ENCODE measurements at places on chromosomes 2 and 18.

DNA sequence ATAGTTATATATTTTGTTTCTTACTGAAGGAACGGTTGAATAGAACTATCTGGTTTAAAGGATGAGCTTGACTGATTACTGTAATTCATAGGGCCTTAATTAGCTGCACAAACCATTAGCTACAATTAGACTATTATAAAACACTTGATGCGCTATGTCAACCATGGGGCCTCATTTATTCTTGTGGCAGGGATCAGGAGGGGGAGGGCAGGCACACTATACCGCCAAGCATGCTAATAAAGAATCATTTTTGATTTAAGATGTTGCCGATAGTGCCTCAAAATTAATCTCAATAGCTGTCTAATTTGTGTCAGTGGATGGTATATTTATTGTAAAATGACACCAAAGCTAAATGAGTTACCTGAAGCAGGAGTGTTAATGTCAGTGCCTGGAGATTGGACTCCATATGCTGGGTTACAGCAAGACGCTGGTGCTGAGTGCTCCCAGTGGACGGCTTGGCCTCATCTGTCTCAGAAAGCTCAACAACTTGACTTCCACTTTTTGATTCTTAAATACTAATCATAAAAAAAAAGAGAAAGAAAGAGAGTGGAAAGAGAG lies 1007.0 kb upstream of the CELF4 start:
- no peak for DNase-seq

DNA sequence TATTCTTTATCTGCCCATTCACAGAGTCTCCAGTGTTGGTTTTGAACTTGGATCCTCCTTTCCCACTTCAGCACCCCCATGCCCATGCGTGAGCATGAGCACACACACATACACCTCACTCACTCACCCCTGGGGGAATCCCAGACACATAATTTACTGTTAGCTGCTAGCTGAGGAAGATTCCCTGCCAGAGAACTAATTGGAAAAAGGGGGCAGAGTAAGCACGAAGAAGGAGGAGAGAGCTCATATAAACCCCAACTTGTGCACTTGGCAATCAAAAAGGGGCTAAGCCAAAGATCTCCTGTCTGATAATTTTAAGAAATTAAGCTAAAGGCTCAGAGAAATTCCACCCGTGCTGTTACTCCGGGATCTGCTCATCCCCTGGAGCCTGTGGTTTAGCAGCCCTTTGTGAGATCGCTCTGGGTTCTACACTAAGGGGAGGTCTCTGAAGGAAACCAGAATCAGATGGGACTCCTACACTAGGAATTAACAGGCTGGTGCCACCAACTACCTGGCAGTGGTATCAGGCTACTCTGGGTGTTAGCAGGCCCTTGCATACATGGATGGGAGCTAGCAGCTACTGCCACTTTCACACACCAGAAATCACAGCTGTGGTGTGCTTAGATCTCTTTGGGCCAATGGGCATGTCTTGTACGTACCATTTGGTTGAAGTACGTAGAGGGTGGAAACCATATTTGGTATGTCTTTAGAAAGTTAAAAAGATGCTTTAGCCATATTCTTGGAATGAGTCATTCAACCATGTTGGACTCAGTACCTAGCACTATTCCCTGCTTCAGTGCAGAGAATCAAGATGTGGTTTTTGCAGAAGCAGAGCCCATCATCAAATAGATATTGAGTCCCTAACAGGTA lies 95.6 kb upstream of the SLC14A2 start:
- no peak for DNase-seq

DNA sequence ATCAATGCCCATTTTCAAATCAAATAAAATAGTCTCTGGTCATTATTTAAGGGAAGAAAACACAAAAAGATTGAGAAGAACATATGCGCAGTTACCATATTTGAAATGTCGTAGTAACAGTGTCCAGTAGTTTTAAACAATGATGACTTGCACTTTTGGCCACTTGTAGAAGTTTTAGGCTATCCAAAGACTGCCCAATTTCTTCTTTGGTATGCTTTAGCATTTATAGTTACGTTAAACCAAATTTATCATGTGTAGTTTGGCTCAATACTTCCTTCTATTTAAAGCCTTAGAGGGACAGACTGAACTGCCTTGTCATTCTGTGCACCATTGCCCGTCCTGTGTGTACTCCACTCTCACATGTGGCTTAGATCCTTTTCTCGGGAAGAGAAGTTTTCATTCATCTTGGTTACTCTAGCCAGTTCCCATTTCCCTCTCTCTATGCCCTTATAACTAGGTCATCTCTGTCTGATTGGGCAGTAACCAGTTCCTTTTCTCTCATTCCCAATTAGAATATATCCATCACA lies 84.8 kb upstream of the TTN start:
- DNase-seq: no peak

DNA sequence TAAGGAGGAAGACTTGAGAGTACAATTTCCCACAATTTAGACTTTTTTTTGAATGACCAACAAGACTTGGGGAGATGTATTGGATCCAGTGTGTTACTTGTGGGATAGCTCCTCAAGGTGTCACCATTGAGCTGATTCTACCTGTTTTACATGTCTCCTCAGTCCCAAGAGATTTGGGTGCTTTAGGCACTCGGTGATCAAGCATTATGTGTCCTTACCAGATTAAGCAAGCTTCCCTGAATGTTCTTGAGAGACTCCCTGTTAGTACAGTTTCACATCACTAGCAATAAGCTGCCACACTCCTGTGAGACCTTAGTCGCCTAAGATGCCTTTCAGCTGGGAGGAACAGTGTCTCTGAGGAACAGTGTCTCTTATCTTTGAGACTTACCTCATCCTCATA lies 384.3 kb upstream of the SYT4 start:
- no peak for DNase-seq

DNA sequence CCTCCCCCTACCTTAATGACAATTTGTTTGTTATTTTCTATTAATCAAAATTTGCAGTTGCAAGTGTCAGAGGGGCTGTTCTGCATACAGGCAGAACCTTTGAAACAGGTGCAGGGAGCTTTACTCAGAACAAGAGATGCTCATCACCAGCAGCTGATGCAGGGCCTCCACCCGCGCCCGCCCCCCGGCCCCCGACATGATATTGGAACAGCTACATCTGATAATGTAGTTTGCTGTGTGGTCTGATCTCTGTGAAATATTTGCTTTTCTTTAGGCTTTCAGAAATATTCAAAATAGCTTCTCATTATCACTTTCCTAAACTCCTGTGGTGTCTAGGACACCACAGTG lies 130.0 kb downstream of the PRKCE start:
- DNase-seq: no peak

DNA sequence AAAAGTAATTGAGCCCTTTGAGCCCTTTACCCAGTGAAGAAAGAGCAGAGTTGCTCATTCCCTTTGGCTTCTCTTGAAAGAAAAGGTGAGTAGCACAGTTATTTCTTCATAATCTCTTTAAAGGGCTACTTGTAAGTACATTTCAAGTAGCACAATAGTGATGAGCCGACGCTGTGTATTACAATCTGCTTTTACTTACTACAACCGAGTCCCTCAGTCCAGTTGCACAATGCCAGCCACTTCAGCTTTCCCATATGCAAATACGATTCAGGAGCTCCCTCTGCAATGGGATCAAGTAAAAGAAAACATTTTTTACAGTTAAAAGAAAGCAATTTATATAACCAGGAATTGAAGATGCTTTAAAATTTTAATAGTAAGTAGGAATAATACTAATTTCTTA lies 868.5 kb downstream of the RNF144A start:
- no peak for DNase-seq

GRCh38 chr2:46248171-46248570 lies 49.0 kb upstream of the EPAS1 start:
- DNase-seq: no peak

- DNase-seq: no peak
Observed at GRCh38 chr2:165114346-165114939, 89.4 kb downstream of the SCN3A start.

GRCh38 chr2:11833601-11834000 lies 87.2 kb downstream of the LPIN1 start:
- no peak for DNase-seq

DNA sequence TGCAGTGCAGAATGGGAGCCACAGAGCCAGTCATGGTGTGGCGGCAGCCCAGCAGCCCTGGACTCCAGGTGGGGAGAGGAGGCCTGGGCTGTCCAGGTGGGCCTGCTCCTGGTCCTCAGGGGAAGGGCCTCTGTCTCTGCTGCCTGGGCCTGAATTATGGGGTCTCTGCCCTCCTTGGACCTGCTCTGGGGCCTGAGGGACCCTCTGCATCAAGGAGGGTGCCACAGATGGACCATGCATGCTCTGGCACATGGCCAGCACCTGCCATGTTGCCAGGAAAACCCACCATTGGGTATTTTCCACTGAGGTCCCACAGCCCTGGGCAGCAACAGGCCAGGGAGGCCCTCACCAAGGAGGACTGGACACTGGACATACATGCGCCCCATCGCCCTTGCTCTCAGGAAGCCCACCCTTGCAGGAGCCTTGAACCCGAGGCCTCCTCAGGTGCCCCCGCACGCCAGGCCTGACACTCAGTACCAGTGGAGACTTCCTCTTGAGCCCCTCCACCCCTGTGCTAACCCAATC lies 107.1 kb downstream of the NDUFA10 start:
- DNase-seq: no peak

- no peak for DNase-seq
Observed at GRCh38 chr18:48364146-48364545, 45.0 kb downstream of the ZBTB7C start.

GRCh38 chr2:236535024-236535423 lies 34.6 kb upstream of the ACKR3 start:
- DNase-seq: no peak

DNA sequence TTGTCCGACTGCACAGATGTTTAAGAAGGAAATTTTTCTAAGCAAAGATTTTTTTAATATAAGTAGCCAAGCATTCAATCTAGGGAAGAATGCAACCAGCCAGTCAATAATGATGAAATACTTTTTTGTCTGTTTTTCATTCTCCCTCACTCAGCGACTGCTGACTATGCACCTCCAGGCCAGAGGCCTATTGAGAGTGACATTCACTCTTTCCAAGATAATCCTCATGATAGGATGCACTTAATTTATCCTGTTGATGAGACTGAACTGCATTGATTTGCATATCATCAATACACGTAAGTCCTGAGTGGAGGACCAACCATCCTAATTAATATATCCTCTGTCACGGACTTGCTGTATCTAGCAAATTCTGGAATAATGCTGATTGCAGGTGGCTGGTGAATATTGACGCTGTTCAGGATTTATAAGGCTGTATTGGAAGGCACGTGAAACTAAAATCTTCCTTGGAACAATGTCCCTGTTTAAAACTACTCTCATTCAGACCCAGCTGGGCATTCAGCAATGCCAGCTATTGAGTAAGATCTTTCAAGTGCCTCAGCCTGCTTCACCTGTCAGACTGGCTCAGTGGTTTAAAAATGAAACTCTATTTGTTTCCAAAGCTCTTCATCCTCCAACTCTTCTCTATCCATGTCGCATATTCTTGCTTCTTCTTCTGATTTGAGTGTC lies 142.2 kb downstream of the MAP2 start:
- DNase-seq: no peak

DNA sequence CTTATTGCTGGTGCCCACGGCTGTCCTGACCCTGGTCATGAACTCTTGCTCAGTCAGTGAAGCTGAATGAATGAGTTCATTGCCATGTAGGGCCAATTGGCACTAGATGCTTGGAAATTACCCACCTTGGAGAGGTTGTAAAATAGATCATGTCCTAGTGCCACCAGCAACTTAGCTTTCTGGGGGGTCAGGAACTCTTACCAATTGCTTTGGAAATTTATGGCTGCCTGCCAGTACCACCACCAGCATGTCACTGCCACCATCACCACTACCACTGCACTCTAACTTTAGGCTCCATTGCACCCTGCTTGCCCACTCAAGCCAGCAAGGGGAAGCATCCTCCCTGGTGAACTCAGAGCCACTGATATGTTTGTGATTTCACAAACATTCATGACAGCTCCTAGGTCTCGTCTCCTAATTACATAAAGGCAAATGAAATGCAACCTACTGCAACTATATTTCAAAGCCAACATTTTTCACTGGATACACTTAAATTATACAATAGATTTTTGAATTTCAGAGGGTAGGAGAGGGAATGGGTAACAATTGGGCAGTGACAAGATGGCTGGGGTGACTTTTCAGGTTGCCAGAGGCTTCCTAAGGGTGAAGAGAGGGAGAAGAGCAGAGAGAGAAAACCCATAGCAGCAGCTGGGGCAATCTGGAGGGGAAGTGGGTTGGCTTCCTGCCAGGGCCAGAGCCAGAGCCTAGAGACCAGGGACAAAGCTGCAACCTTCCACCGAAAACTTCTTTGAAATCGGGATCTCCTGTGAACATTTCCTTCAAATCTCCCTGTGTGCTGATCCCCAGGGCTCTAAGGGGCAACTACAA lies 3.5 kb upstream of the EMILIN1 start:
- DNase-seq: peak; percentile 29

GRCh38 chr2:144490017-144490416 lies 29.9 kb downstream of the ZEB2 start:
- no peak for DNase-seq

GRCh38 chr2:148794558-148794957 lies 80.5 kb upstream of the KIF5C start:
- DNase-seq: no peak

DNA sequence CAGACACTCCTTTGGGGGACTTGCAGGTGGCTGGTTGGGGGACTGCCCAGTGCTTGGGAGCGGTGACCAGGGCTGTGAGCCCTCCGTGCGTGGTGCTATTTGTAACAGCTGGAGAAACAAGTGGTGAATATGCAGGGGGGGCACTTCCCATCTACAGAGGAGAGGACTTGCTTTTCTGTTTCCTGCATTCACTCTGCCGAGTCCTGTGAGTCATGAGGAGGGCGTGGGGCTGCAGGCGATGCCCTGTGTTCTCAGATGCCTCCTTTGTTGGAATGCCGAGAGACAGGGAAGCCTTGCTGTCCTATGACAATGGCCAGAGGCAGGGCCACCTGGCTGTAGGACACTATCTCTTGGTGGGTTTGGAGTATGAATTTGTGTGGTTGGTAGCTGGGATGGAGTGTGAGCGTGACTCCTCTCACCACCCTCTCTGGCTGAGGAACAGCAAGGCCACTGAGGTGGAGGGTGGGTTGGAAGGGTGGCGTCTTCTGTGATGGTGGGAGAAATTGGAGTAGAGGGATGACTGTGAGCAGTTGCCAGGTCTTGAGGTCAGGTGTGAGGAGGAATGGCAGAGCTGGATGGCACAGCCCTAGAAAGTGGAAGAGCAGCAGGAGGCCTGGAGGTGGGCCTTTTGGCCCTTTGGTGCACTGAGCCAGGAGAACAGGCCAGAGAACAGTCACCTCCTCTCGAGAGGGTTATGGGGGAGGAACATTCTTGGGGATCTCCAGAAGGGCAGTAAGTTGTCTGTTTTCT lies 24.3 kb downstream of the FHOD3 start:
- no peak for DNase-seq

DNA sequence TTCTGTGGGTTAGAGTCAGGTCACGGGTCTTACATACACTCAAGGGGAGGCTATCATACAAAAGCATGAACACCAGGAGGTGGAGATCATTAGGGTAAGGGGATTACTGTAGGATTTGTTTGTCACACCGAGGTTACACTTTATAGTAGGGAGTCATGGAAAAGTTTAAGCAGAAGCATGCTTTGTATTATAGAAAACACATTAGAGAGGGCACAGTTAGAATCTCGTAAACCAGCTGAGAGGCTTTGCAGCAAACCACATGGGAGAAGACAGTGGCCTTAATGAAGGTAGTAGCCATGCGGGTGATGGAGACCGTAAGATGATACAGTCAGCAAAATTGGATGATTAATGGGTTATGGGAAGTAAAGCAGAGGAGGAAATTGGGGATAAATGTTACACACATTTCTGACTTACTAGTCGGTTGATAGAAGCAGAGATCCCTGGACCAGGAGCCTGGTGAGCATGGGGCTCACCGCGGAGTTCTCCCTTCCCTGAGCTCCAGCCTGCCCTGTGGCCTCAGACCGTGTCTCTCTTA lies 75.6 kb downstream of the MAPRE2 start:
- no peak for DNase-seq

- no peak for DNase-seq
Observed at GRCh38 chr2:95278637-95279225, 4.5 kb downstream of the PROM2 start.

Measured in activated T-cell treated with anti-CD3 and anti-CD28 coated beads for 4 hours (primary cell).